ENCODE measurements at places on chromosomes 3 and 15.

GRCh38 chr3:39203860-39204259, 11.5 kb upstream of the XIRP1 start:
- DNase-seq = no peak

DNA sequence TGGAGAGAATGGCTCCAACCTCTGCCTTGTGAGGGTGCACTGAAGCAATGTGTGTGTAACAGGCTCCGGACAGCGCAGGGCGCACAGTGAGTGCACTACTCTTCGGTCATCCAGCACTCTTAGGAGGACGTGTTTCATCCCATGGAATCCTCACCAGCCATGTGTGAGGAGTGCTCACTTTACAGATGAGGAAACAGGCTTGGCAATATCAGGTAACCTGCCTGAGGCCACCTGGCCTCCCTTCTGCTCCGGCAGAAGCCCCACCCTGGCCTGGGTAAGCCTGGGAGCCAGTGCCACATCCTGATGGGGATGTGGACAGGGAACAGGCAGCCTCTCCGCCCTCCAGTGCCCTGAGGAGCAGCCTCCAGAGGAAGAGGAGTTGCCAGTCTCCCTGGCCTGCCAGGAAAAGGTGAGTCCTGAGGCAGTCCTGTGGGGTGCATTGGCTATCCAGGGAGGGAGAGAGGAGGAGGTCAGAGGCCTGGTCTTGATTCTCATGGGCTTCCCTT, 39.4 kb upstream of the LIMD1 start:
- no peak for DNase-seq

GRCh38 chr15:43184407-43185124, 637 bp upstream of the CCNDBP1 start:
- no peak for DNase-seq

- no peak for DNase-seq
Measured at GRCh38 chr3:152448091-152448490, 179.4 kb downstream of the MBNL1 start.

GRCh38 chr3:134850761-134851160, 55.7 kb downstream of the EPHB1 start:
- DNase-seq = no peak

DNA sequence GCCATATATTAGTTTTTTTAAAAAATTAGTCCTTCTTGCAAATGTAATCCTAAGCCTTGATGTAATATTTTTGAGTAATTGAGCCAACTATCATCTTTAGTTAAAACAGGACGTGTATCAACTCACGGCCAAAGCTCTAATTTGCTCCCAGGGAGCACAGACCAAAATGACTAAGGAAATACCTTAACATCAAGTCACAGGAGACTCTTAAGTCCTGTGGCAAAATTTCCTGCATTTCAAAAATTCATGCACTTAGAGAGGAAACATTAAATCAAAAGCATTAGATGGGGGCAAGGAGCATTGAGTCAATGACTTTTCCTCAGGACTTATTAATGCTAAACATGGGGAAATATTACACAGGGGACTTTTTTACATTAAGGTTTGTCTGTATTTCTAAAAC, 276.0 kb downstream of the MFSD1 start:
- DNase-seq = no peak

- DNase-seq = no peak
Measured at GRCh38 chr3:71542521-71543370, 40.8 kb downstream of the FOXP1 start.

GRCh38 chr3:70789878-70790277, 477.4 kb upstream of the MDFIC2 start:
- no peak for DNase-seq

DNA sequence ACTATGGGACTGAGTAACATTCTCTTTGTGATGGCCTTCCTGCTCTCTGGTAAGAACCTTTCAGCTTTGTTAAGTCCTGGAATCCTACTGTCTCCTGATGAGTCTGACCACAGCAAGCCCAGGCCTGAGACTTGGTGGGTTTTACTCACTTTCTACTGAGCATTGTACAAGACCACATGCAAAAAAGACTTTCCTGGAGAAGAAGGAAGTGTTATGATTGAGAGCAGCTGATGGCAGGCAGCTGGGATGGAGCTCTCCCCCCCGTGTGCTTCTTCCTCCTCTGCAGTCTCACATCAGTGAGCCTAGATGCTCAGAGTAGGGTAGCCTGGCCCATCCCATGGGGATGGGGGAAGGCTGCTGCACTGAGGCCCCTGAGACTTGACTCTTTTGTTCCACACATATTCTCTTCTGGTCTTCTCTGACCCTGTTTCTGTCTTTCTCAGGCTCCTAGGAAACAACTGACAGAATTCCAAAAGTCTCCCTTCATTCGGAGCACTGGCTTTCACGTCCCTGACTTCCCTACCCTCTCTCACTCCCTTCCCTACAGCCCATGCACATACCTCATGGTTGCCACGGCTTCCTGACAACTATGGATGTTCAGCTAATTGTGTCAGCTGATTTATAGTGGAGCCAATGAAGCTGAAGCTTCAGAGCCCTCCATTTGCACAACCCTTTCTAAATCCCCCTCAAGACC, 36.6 kb downstream of the CD86 start:
- DNase-seq = no peak

DNA sequence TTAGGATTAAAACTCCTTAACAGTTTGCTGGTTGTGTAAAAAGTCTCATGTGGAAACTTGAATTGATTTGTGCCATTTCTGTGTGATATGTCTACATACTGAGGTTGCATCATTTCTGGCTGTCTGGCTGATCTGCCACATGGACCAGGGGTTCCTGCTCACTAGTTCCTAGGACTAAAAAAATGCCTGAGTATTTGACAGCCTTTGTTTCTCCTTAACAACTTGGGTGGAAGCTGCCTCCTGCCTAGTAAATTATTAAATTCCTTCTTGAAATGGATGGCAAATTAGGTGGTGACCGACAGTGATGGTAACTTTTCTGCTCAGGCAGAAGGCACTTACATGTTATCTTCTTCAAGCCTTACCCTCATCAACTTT, 226.9 kb upstream of the MRPL3 start:
- DNase-seq = no peak

- DNase-seq = no peak
Measured at GRCh38 chr3:13500133-13500885, 20.2 kb downstream of the HDAC11 start.

DNA sequence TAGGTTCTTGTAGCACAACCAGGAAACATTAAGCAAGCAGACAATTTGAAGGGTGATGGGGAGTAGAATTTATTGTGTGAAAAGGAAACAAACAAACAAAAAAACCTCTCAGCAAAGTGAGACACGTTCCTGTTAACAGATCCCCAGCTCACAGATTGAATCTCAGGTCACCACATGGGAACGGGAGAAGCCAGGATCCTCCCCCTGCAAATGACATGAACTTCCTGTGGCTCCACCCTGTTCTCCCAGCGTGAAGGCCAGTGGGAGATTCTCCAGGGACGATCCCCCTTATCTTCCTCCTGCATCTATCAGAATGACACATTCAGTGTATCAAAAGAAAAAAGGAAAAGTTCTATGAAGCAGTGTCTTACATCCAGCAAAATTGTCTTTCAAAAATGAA, 1488.1 kb downstream of the OTOL1 start:
- DNase-seq = no peak

- DNase-seq = no peak
Measured at GRCh38 chr15:87710406-87710805, 546.1 kb downstream of the NTRK3 start.

DNA sequence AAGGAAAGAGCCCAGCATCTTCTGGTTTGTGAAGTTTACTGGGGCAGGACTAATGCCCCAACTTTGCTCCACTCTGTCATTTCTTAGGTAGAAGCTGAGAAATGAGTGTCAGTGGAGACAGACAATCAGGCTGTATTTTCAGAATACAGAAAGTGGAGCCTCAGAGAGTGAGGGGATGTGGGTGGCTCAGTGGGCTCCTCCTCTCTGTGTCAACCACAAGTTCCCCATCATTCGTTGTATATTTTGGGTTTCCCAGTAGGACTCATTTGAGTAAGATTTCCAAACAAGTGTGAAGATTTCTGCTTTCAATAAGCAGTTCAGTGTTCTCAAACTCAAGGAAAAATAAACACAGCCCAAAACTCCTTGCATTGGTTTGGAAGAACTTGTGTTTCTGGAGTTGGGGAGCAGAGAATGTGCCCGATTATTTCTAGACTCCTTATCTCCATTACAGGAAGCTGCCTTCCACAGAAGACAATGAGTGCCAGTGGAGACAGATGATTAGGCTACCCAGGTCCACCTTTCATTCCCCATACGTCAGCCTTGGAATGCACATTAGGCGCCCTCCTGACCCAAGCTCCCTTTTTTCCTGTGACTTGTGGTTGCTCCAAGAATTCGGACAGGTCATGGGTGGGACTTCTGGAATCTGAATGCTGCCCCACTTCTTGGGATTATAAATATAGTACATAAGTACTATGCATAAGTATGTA, 792.1 kb upstream of the LMCD1 start:
- no peak for DNase-seq

- DNase-seq = no peak
Measured at GRCh38 chr15:38084289-38084688, 149.8 kb downstream of the TMCO5A start.

DNA sequence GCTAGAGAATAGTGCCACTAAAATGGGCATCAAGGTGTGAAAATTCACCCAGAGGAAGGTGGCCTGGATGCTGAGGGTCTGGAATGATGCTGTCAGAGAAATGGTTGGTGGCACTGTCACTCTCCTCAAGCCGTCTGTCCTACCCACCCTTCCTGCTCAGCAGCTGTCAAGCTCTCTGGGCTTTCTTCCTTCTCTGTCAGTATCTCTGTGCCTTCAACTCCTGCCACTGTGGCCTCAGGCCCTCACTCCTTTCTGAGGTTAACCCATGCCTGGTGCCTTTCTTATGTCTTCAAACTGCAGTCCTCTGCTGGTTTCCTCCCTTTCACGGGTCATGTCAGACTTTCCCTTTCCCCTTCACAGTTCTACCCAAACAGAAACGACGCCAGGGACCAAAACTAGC, 4.4 kb downstream of the MYO5C start:
- DNase-seq = no peak

DNA sequence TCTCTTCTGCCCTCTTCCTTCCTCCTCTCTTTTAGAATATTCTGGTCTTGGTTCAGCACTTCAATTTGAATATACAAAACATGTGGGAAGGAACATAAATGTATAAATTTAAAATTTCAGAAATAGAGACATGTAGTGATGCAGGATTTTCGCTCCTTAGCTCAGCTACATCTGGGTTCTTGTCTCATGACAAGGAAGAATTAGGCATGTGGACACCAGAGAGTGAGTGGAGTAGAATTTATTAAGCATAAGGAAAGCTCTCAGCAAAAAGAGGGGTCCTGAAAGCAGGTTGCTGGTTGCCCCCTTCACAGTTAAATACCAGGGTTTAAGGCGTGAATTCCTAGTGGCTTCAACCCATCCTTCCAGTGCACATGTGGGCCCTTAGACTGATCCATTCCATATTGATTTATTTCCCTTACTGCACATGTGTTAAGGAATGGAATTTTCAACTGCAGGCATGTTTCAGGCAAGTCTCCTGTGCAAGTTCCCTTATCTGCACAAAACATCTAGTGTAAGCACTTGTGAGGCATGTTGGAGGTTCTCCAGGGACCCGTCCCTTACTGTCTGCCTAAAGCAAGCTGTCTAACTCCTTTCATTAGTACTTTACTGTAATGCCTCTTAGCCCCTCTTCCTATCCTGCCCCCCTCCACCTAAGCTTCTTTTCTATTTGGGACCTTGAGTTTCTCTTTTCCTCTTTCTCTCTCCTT, 133.2 kb upstream of the STRIT1 start:
- DNase-seq = no peak

DNA sequence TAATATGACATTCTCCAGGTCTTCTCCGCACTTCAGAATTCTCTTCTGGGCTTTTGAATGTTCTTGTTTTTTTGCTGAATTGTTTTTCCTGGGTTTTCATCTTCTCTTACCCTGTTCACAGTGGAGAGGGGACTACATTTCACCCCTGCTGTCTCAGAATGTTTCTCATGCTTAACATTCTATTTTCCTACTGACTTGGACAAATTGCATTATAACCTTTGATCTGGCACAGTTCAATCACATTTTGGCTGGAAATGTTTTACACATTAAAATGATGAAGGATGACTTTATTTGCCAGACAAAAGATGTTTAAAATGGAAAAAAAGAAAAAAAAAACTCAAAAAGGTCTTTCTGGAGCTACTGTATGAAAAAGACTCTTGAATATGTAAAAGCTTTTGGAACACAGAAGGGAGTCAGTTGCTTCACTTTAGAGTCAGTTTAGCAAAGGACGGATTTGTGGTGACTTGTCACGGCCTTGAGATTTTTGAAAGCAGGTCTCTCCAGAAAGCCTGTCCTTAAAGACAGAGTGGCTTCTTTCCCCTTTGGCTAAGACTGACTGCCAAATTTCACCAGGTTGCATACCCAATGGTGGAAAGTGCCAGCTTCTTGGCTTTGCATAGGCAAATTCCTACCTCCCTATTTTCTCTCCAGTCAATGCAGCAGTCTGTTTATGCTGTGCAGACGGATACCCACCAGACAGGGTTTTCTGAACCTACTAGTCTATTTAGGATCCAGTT, 401.0 kb upstream of the TBL1XR1 start:
- DNase-seq = no peak

GRCh38 chr3:100216713-100217112, 44.1 kb upstream of the TBC1D23 start:
- DNase-seq = no peak

DNA sequence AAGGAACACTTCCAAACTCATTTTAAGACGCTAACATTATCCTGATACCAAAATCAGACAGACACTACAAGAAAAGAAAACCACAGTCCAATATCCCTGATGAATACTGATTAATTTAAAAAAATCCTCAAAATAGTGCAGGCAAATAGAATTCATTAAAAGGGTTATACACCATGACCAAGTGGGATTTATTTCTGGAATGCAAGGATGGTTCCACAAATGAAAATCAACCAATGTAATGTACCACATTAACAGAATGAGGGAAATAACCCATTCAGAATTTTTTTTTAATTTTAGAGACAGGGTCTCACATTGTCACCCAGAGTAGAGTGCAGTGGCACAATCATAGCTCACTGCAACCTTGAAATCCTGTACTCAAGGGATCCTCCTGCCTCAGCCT, 17.3 kb upstream of the AP4E1 start:
- no peak for DNase-seq

GRCh38 chr3:78868570-78868969, 899.2 kb downstream of the ROBO1 start:
- no peak for DNase-seq

- no peak for DNase-seq
Measured at GRCh38 chr3:133014325-133014724, 23.9 kb upstream of the TMEM108 start.

- no peak for DNase-seq
Measured at GRCh38 chr3:98589331-98590036, 3.9 kb downstream of the CPOX start.

DNA sequence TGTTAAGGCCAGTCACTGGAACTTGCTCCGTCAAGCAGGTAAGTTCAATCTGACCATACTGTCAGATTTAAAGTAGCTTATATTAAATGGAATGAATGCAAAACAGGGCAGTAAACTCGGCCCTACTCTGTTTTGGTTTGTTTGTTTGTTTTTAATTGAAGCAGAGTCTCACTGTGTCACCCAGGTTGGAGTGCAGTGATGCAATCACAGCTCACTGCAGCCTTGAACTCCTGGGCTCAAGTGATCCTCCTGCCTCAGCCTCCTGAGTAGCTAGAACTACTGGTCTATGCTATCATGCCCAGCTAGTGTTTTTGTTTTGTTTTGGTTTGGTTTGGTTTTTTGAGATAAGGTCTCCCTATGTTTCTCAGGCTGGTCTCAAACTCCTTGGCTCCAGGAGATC, 305.0 kb downstream of the FEZF2 start:
- DNase-seq = no peak
